ENCODE measurements at places on chromosomes 12 and 14.

- peak; percentile 68 for DNase-seq
Measured at GRCh38 chr12:12983420-12984035, 16.5 kb downstream of the HEBP1 start.

- no peak for DNase-seq
Measured at GRCh38 chr12:122306407-122306806, 40.1 kb upstream of the VPS33A start.

DNA sequence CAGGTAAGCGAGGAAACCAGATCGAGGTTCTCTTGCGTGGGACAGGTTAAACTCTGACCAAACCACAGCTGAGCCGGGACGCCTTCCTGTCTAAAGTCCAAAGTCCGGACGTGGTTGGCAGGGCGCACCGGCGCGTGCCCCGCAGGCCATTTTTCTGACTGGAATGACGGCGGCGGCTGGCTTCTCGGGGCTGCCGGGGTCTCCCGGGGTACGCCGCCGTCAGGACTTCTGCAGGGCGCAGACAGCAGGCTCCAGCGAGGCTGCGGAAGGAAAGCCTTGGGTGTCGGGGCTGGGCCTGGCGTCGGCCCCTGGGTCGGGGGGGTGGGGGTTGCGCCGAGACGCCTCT lies 32.8 kb downstream of the MIA2 start:
- no peak for DNase-seq

- DNase-seq: no peak
Measured at GRCh38 chr12:7834701-7835100, 38.0 kb downstream of the SLC2A14 start.

DNA sequence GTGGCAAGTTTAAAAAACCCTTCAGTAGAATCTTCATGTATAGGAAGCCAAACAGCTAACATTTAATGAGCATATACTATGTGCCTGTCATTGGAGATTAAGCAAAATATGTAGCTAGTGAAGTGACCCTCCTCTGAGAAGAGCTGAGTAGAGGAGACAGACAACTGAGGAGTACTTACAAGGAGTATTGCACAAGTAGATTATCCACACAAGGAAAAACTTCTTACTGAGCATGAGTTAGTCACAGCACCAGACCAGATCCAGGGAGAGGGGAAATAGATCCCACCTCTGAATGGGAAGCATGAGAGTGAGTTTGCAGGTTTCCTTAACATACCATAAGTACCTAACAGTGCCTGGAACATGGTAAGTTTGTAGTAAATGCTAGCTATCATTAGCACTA lies 33.0 kb downstream of the FRMD6 start:
- no peak for DNase-seq

DNA sequence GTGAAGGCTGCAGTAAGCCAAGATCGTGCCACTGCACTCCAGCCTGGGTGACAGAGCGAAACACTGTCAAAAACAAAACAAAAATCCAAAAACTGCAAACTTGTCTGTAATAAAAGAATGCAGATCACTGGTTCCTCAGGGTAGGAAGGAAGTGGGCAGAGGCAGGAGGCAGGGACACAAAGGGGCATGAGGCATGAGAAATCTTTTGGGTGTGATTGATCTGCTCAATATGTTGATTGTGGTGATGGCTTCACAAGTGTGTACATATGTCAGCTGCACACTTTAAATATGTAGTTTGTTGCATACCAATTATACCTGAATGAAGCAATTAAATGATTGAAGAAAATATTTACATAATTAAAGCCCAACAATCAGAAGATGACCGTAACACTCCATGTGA lies 117.6 kb downstream of the CMAS start:
- DNase-seq: no peak
